ENCODE measurements at places on chromosomes 5 and 9.

GRCh38 chr5:60312098-60312497, 387.9 kb downstream of the DEPDC1B start:
- DNase-seq = no peak

- no peak for DNase-seq
These were observed 12.0 kb downstream of the FRMD3 start for GRCh38 chr9:83526211-83526610.

GRCh38 chr5:119395080-119395836, 39.4 kb downstream of the TNFAIP8 start:
- no peak for DNase-seq

DNA sequence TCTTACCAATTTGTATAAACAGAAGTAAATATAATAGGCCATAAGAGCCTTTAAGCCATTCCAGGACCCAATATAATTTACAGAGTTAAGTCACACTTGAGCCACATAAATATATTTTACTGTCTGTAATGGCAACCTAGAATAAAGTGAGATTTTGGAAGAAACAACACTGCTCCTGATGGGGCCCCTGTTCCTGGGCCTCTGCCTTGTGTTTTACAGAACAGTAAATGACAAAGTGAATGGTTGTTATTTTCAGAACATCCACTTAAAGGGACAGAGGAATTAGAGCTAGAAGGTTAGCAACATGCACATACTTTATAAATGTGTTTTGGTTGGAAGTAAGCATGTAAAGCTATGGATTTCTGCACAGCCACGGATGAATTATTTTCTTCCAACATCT, 3.6 kb downstream of the PTGER4 start:
- DNase-seq = no peak

GRCh38 chr9:106619211-106619610, 243.8 kb upstream of the ZNF462 start:
- no peak for DNase-seq

- no peak for DNase-seq
These were observed 136.4 kb downstream of the SLIT3 start for GRCh38 chr5:169164481-169164925.

- DNase-seq = no peak
These were observed 81.6 kb upstream of the HAND1 start for GRCh38 chr5:154559398-154560276.

DNA sequence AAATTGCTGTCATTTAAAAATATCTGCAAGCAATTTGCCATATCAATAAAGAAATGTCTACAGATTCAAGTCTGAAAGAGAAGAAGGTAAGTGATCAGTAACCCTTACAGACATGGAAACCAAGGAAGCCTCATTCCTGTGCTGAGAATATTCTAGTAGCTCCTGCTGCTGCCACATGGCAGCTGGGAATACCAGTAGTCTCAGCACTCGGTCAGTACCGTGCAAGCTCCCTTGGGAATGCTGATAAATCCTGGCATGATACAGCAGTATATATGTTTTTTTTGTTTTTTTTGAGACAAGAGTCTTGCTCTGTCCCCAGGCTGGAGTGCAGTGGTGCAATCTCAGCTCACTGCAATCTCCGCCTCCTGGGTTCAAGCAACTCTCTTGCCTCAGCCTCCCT, 27.9 kb downstream of the NANS start:
- DNase-seq = no peak

GRCh38 chr5:119829341-119829740, 200.0 kb downstream of the FAM170A start:
- no peak for DNase-seq

GRCh38 chr9:111427186-111427585, 57.0 kb downstream of the ECPAS start:
- DNase-seq = no peak

DNA sequence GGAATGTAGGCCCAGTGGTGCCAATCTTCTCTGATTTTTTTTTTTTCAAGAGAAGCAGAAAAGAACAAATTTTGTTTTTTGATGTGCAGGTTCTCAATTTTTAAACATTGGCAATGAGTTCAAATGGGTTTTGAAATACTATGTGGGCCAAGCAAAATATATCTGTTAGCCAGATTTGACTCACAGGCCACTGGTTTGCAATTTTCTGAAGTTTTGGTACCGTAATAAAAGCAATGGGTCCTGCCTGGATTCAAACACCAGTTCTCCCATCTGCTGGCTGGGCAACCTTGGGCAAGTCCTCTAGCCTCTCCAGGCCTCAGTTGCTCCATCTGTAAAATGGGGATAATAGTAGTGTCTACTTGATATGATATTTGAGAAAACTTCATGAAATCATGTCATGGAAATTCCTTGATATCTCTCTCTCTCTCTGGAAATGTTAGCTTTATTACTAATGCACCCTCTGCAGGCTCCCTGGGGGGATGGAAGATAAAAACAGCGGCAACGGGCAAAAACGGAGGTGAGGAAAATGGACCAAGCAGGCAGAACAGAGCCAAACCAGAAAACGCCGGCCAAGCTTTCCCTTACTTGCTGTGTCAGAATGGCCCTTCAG, 63.4 kb downstream of the SMIM23 start:
- no peak for DNase-seq

GRCh38 chr5:2378976-2379375, 372.5 kb downstream of the IRX2 start:
- no peak for DNase-seq

- DNase-seq = no peak
These were observed 426.8 kb upstream of the CDH9 start for GRCh38 chr5:27465140-27465539.

Data from trophoblast cell (in vitro differentiated cells and primary cell).